Activated CD4-positive, alpha-beta T cell treated with anti-CD3 and anti-CD28 coated beads, Interleukin-2, amount 10 ng/mL, durations not matched to agents 7 days and 5 days (primary cell): ENCODE measurements at places on chromosomes 11 and 22. TPM values are rescaled to one million over a fixed set of nuclear protein-coding genes. Genes with fewer than 3 reads are reported as not detected.

INS gene
- total RNA-seq, result not detected

- H3K4me1 ChIP-seq, result no peaks in the 10 kb centered on the region
- H3K36me3 ChIP-seq, result no peaks in the 10 kb centered on the region
- no peak for DNase-seq
Observed at GRCh38 chr22:29219881-29220670, 14.4 kb downstream of the EMID1 start.

TTC28 gene
- total RNA-seq, result 0.74 TPM

RAC2 gene
- 1,015 TPM for total RNA-seq

YPEL4 gene
- 0.17 TPM for total RNA-seq

DNA sequence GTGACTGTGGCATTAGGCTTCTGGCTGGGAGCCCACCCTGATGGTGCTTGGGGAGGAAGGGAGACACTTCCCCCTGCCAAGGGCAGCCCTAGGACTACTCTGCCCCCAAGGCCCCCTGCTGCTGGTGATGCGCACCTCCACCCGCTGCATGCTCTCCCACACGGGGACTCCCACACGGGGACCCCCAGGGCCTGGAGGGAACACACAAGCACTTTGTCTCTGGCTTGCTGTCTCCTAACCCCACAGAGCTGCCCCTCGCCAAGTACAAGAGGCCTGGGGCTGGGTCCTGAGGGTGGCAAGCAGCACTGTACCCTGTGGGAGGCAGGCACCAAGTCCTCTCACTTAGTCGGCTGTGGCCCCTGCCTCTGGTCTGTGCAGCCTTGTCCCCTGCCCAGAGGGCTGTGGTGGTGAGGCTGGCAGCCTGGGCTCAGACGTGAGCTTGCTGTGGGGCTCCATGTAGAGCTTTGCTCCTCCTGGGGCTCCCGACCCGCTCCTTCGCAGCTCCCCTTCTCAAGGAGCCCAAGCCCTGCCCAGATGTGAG is 7.9 kb downstream of the LRRC75B start:
- H3K27me3 ChIP-seq, result no peaks in the 10 kb centered on the region
- H3K27ac ChIP-seq, result no peak overlapping the region
- no peak overlapping the region for H3K4me3 ChIP-seq

GRCh38 chr11:110249066-110249465 is 47.3 kb downstream of the RDX start:
- peaks cover 3% of the 10 kb centered on the region for H3K4me1 ChIP-seq
- no peak for DNase-seq
- H3K27me3 ChIP-seq, result no peaks in the 10 kb centered on the region
- H3K27ac ChIP-seq, result peak overlapping the region; percentile 33
- peaks cover 26% of the 10 kb centered on the region for H3K36me3 ChIP-seq

DNA sequence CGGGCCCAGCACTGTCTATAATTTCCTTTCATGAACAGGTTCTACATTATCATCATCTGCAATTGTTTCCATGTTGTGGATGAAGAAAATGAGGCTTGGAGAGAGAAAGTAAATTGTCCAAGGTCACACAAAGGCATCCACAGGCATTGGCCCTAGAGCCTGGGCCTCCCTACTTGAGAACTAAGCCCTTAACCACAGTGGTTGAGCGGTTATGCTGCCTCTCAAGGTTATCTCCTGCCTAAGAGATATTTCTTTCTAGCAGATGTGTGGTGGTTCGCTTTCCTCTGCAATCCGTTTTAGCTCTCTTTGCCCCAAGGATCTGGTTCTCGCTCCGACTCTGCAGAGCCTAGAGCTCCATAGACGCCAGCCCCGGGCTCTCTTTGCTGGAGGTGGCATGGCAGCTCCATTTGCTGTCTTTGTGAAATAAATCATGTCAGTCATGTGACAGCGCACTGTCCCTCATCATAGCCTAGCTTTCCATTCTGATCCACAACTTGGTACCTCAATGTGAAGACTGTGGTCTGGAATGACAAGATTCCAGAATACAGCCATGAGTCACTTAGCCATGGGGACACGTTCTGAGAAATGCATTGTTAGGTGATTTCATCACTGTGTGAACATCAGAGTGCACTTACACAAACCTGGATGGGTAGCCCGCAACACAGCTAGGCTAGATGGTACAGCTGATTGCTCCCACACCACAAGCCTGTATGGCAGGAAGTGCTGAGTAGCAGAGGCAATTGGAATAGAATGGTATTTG is 27.2 kb downstream of the RPS6KA4 start:
- peak overlapping the region; percentile 60 for H3K27ac ChIP-seq
- H3K4me1 ChIP-seq, result peaks cover 19% of the 10 kb centered on the region
- DNase-seq, result no peak
- no peak overlapping the region for H3K4me3 ChIP-seq

CSTF3 gene
- total RNA-seq, result 29.2 TPM

DNA sequence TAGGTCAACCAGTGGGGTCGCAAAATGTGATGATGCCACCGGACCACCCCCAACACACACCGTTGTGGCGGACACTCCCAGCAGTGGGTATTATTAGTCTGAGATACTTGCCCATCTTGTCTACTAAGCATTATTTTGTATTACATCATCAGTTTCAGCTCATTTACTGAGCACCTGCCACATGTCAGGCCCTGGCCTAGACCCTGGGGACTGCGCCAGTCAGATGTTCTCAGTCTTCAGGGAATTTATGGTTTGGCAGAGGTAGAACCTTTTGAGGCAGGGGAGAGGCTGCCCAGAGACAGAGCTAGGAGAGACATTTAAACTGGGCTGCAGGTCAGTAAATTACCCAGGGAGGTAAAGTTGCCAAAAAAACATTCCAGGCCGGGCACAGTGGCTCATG is 43.1 kb upstream of the GCAT start:
- H3K27me3 ChIP-seq, result no peaks in the 10 kb centered on the region
- DNase-seq, result no peak
- no peaks in the 10 kb centered on the region for H3K4me1 ChIP-seq

DNA sequence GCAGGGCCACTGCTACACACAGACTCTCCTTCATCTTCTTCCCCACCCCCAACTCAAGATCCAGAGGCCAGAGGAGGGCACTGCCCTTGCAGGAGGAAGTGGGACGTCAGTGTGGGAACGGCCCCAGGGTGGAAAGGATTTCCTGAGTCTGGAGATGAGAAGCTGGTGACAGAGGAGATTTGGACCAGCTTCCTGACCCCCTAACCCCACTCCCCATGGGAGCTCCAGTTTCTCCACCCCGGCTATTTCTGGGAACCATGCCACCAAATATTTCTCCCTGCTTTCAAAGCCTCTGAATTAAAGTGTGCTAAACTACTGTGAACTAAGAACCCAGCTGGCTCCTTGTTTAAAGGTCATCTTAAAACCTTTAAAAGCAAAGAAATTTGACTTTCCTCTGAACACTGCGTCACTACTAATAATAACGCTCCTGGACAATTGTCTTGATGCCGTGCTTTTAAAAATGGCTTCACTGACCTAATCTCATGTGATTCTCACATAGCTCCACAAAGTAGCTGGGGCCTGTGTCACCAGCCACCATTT is 46.6 kb downstream of the CWC15 start:
- no peaks in the 10 kb centered on the region for H3K27me3 ChIP-seq
- no peak overlapping the region for H3K27ac ChIP-seq
- DNase-seq, result no peak
- H3K36me3 ChIP-seq, result peaks cover 15% of the 10 kb centered on the region
- no peak overlapping the region for H3K4me3 ChIP-seq
- peaks cover 42% of the 10 kb centered on the region for H3K4me1 ChIP-seq
